ENCODE measurements at places on chromosomes 13 and 19. TPM values are rescaled to one million over a fixed set of nuclear protein-coding genes. Genes with fewer than 3 reads are reported as not detected.

LHB gene
- total RNA-seq = not detected

ZNF229 gene
- 1.8 TPM for total RNA-seq

DNA sequence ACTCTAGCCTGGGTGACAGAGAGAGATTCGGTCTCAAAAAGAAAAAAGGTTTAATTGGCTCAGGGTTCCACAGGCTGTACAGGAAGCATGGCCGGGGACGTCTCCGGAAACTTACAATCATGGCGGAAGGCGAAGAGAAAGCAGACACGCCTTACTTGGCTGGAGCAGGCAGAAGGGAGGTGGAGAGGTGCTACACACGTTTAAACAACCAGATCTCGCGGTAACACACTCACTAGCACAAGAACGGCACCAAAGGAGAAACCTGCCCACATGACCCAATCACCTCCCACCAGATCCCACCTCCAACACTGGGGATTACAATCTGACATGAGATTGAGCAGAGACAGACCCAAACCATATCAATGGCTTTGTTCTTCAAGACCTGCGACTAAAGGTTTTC is 12.8 kb downstream of the CASP14 start:
- peaks cover 33% of the 10 kb centered on the region for H3K27me3 ChIP-seq
- H3K27ac ChIP-seq = no peak overlapping the region
- DNase-seq = no peak
- peaks cover 4% of the 10 kb centered on the region for H3K36me3 ChIP-seq

DNA sequence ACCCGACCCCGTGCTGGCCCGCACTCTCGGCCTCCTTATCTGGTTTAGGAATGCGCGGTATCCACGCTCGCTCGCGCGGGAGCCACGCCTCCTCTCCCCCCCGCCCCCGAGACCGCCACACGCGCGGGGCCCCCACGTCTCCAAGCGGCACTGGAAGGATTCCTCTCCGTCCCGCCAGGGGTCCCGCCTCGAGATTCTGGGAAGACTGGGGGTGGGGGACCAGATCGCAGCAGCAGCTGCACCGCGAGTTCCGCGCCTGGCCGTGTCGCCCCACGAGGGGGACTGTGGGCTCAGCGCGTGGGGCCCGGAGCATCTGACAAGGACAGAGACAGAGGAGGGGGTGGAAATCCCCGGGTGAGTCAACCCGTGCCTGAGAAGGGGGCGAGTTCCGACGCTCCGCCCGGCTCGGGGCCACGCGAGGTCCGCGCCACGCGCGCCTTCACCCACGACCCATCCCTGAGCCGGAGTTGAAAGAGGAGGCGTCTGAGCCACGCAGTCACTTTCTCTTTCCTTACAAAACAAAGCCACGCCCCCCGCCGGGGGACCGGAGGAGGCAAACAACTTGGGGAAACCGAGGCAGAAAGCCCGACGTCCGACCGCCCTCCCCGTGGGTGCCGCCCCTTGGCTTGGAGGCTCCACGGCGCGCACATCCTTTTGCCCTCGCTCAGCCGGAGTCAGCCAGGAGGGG is 814 bp downstream of the S1PR2 start:
- H3K4me3 ChIP-seq = peak overlapping the region; percentile 72
- H3K27me3 ChIP-seq = no peaks in the 10 kb centered on the region
- H3K4me1 ChIP-seq = peaks cover 10% of the 10 kb centered on the region
- DNase-seq = peak; percentile 69
- no peaks in the 10 kb centered on the region for H3K36me3 ChIP-seq

DNA sequence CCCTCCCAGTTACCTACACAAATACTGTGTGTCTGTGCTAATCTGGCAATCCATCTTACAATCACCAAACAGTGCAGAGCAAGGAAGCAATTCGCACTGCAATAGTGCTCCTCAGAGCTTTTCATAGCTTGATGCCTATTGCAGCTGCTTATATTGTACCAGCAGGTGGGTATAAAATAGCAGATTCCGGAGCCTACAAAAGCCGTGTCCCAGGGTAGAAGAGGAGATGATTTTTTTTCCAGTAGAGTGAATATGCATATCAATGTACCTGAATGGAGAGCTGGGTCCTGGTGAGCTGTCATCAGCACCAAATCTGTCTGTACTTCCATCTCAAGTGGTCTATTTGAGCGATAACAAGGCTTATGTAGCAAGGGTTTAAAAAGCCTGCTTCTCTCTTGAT is 668.4 kb downstream of the DIAPH3 start:
- H3K27me3 ChIP-seq = peaks cover 8% of the 10 kb centered on the region
- H3K27ac ChIP-seq = no peak overlapping the region
- DNase-seq = no peak
- H3K4me1 ChIP-seq = peaks cover 37% of the 10 kb centered on the region
- no peaks in the 10 kb centered on the region for H3K36me3 ChIP-seq

GRCh38 chr19:34178274-34178610 is 5.9 kb downstream of the LSM14A start:
- no peak for DNase-seq
- H3K27ac ChIP-seq = no peak overlapping the region
- peaks cover 74% of the 10 kb centered on the region for H3K4me1 ChIP-seq
- peaks cover 7% of the 10 kb centered on the region for H3K36me3 ChIP-seq
- no peak overlapping the region for H3K4me3 ChIP-seq

- H3K4me3 ChIP-seq = no peak overlapping the region
- H3K4me1 ChIP-seq = no peaks in the 10 kb centered on the region
- H3K36me3 ChIP-seq = no peaks in the 10 kb centered on the region
- H3K27me3 ChIP-seq = peaks cover 5% of the 10 kb centered on the region
Observed at GRCh38 chr13:51879133-51879532, 17.4 kb downstream of the CCDC70 start.

- no peak for DNase-seq
- peaks cover 8% of the 10 kb centered on the region for H3K4me1 ChIP-seq
- H3K36me3 ChIP-seq = no peaks in the 10 kb centered on the region
- H3K27ac ChIP-seq = no peak overlapping the region
Observed at GRCh38 chr13:40790154-40790616, 774 bp downstream of the SLC25A15 start.

GRCh38 chr13:31882794-31883193 is 143.5 kb downstream of the RXFP2 start:
- no peaks in the 10 kb centered on the region for H3K27me3 ChIP-seq
- no peaks in the 10 kb centered on the region for H3K36me3 ChIP-seq
- H3K27ac ChIP-seq = no peak overlapping the region
- peaks cover 9% of the 10 kb centered on the region for H3K4me1 ChIP-seq
- DNase-seq = no peak

DNA sequence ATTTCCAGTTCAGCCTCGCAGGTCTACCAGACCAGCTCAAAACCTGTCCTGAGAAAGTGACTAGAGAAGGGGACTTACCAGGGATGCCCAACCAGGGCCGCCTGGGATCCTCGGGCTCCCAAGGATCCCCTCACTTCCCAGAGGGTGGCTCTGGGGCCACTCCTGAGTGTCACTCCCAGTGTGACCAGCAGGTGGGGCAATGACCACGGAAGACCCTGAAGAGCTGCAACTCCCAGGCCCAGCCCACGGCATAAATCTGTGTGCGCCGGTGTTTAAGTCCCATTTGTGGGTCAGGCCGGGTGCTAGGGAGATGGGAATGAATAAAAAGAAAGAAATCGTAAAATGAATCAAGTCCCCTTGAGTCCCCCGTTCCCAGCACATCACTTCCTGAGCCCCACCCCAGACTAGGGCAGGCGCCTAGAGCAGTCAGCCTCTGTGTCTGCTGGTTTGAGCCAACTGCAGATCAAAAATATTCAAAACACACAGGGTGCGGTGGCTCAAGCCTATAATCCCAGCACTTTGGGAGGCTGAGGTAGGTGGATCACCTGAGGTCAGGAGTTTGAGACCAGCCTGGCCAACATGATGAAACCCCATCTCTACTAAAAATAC is 10.7 kb downstream of the PTGIR start:
- H3K4me3 ChIP-seq = 0 out of 2 replicates have a peak overlapping the region, but pooled peaks have one; percentile 24
- H3K27me3 ChIP-seq = peaks cover 3% of the 10 kb centered on the region
- DNase-seq = peak; percentile 93
- peaks cover 9% of the 10 kb centered on the region for H3K4me1 ChIP-seq
- H3K27ac ChIP-seq = no peak overlapping the region
